ENCODE measurements at places on chromosomes 12 and 14.

DNA sequence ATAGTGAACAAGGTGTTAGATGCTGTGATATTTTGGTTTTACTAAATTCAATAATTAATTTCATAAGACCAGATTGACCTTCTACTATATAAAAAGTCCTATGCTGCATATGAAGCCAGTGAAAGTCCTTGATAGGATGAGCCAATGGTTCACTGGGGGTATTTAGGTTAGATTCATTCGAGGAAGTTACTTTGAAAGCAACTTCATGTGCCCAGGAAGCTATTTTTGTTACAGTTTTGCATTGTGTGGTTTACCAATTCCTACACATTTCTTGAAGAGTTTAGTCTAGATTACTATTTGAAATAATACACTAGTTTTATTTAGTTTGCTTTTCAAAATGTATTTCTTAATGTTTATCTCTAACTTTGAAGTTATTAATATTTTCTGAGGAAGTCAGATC lies 58.5 kb upstream of the RMST start:
- DNase-seq = no peak

GRCh38 chr12:51749206-51749985 lies 99.1 kb downstream of the FIGNL2 start:
- no peak for DNase-seq

DNA sequence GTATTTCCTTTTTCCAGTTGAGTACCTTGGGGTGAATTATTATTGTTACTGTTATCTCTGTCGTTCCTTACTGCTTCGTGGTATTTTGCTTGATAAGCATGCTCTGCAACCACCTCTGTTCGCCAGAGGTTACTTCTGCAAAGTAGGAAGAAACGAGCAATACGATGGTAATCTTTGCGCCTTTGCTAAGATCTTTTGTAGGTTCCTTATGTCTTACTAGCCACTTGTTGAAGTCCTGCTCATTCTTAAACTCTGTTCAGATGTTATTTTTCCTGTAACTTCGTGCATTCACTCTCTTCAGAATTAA lies 729 bp upstream of the M6PR start:
- DNase-seq = no peak

GRCh38 chr14:104268725-104269436 lies 130.5 kb downstream of the KIF26A start:
- no peak for DNase-seq

GRCh38 chr12:64450711-64451486 lies 1.0 kb upstream of the TBK1 start:
- no peak for DNase-seq

DNA sequence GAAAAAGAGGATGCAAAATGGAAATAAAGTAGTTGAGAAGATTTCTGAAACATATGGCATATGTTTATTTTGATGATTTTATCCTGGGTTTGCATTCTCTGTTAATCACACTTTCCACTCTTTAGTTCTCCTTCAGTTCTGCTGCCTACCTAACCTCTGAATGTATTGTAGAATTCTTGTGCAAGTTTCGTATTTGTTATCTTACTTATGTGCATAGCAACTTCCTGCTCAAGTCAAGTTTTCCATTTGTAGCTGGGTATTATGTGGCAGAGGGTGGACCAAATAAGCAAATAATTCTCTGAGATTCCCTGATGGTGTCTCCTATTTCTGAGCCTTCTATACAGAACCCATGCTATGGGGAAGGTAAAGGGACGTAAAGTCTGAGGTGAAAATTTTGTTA lies 381.6 kb downstream of the FOXG1 start:
- no peak for DNase-seq

GRCh38 chr14:65555358-65555757 lies 142.8 kb downstream of the FUT8 start:
- no peak for DNase-seq

- DNase-seq = no peak
Observed at GRCh38 chr12:116210131-116210530, 67.4 kb downstream of the MED13L start.

- no peak for DNase-seq
Observed at GRCh38 chr12:67519484-67520433, 128.8 kb upstream of the DYRK2 start.

- no peak for DNase-seq
Observed at GRCh38 chr14:67420102-67420739, 8.3 kb upstream of the PLEK2 start.

DNA sequence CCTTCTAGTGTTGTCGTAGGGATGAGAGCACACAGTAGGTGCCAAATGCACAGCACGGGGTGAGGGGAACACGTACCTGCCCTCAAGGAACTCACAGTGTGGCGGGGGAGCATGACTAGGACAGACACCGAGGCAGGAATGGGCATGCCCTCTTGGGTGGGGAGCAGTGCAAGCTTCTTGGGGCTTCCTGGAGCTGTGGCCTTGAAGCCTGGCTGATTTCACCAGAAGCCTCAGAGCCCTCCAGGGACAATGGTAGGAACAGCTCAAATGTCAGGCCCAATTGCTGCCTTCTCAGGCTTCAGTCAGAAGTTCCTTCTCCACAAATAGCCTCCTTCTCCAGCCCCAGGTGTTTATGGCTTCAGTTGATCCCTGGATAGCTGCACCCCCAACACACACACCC lies 43.4 kb downstream of the TEAD4 start:
- no peak for DNase-seq

GRCh38 chr14:61335671-61336275 lies 14.4 kb downstream of the PRKCH start:
- DNase-seq = no peak

All from stimulated activated CD8-positive, alpha-beta memory T cell treated with anti-CD3 and anti-CD28 coated beads, Interleukin-4, amount 100 ng/mL, for 1 hour (primary cell).